Large intestine (tissue), 12 donors: ENCODE measurements at places on chromosomes 7 and 10.
A peak's percentile ranks its signal among the peaks of the same experiment; 100 is the strongest.

DNA sequence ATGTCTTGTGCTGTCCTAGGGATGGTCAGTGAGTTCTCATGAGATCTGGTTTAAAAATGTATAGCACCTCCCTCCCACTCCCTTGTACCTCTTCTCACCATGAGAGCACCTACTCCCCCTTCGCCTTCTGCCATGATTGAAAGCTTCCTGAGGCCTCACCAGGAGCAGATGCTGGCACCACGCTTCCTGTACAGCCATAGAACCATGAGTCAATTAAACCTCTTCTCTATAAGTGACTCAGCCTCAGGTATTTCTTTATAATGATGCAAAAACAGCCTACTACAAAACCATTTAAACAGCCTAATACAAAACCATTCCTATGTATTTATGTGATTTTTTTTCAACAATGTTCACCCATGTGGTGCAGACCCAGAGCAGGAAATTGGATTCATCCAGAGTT is 32.0 kb downstream of the KDM7A start:
- no peaks in the 10 kb centered on the region for H3K27me3 ChIP-seq
- no peaks in the 10 kb centered on the region for H3K4me1 ChIP-seq
- no peak overlapping the region for H3K27ac ChIP-seq
- DNase-seq, result no peak

GRCh38 chr10:96268341-96268909 is 2.9 kb downstream of the BLNK start:
- peaks cover 17% of the 10 kb centered on the region for H3K36me3 ChIP-seq
- peak overlapping the region; percentile 95 for H3K27ac ChIP-seq
- H3K27me3 ChIP-seq, result no peaks in the 10 kb centered on the region
- no peak for DNase-seq
- no peak overlapping the region for H3K4me3 ChIP-seq
- peaks cover 53% of the 10 kb centered on the region for H3K4me1 ChIP-seq

GRCh38 chr7:76281006-76281705 is 21.3 kb upstream of the HSPB1 start:
- H3K4me3 ChIP-seq, result no peak overlapping the region
- no peaks in the 10 kb centered on the region for H3K36me3 ChIP-seq
- peaks cover 5% of the 10 kb centered on the region for H3K4me1 ChIP-seq

GRCh38 chr7:148688526-148688925 is 10.2 kb upstream of the CUL1 start:
- H3K36me3 ChIP-seq, result no peaks in the 10 kb centered on the region
- H3K27ac ChIP-seq, result no peak overlapping the region
- H3K4me1 ChIP-seq, result no peaks in the 10 kb centered on the region

GRCh38 chr10:110695539-110695886 is 51.4 kb downstream of the RBM20 start:
- H3K4me3 ChIP-seq, result no peak overlapping the region
- H3K27me3 ChIP-seq, result no peaks in the 10 kb centered on the region
- no peaks in the 10 kb centered on the region for H3K4me1 ChIP-seq
- no peak overlapping the region for H3K27ac ChIP-seq
- H3K36me3 ChIP-seq, result no peaks in the 10 kb centered on the region
- no peak for DNase-seq

DNA sequence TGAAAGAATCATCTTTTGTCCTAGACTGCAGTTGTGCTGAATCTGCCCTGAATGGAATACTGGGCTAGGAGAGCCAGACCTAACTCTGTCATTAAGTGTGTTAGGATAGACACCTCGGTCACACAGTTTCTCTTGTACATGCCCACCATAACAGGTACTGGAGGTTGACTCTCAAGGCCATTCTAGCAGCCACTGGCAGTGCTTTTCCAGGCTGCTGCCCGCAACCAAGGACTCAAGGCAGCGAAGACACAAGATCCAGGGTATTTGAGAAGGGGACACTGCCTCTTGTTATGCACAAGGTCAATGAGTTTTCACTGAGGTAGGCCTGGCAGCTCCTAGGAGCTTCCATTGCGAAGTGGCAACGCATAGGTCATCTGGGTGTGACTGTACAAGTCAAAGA is 70.6 kb upstream of the ZNF746 start:
- H3K27me3 ChIP-seq, result no peaks in the 10 kb centered on the region
- no peaks in the 10 kb centered on the region for H3K4me1 ChIP-seq
- no peak overlapping the region for H3K4me3 ChIP-seq
- no peak overlapping the region for H3K27ac ChIP-seq
- peaks cover 26% of the 10 kb centered on the region for H3K36me3 ChIP-seq
